GM20000 (cell line): ENCODE measurements at places on chromosomes 5 and 9.

DNA sequence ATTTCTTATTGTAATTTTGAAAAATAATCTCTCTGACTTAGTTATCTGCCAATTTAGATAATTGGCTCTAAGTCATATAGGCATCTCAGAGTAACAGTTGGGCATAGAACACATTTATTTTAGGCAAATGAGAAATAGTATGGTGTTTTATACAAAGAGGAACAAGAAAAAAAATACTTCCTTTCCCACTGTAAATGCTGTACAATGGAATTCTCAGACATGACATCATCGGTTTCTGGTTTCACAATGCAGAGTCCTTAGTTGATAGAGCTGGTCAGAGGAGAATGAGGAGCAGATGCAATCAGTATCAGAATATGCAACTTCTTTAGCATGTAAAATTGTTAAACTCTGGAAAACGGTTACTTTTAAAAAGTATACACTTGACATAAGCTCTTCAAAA, 49.4 kb downstream of the PLK2 start:
- no peak for DNase-seq

- DNase-seq = peak; percentile 79
Observed at GRCh38 chr5:68196876-68197275, 18.7 kb upstream of the PIK3R1 start.

DNA sequence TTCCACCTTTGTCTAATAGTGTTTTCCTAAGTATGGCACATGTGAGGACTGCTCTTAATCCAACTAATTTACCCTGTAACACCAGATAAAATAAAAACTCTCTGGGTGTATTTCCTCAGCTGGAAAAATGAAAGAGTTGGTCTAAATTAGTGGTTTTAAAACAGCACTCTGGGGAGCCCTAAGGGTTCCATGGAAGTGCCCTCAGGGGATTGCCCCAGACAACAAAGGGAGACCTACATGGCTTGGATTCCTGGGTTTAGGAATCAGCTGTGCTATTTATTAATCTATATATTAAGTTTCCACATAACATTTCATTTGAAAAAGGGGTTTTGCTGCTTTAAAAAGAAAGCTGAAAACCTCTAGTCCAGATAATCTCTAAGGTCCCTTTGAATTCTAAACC, 20.2 kb downstream of the ADAMTS6 start:
- DNase-seq = no peak

DNA sequence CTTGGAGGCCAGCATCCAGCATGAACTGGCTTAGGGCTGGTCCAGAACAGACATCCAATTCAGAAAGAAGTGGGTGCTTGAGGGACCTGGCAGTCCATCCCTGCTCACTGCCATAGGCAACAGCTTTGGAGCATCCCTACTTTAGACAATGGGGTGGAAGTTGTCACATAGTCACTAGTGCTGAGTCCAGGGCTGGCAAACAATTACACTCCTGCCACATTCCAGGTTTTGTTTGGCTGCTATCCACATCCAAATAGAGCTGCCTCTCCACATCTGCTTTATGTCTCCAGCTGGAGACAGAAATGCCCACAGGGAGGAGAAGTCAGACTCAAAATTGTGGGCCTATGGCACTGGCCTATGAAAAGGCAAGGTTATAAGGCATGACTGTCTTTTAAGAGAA, 7.0 kb downstream of the FSTL4 start:
- DNase-seq = no peak

DNA sequence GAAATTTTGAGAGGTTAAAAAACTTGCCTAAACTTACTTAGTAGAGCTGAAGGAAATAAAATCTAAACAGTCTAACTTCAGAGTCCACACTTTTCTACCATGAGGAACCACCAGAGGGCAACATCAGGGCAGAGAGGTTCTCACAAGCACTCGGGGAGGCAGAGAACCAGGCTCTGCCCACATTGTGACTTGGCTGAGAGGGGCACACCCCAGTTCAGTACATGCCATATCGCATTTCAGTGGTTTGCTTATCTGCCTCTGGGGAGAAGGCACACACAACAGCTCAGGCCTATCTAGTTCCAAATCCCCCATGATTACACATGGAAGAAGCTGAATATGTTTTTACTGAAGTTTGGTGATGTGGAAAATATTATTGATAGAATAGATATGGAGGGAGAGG, 49.2 kb downstream of the EQTN start:
- peak; percentile 35 for DNase-seq

GRCh38 chr5:151222790-151223446, 974 bp downstream of the CCDC69 start:
- DNase-seq = peak; percentile 72
